Effector memory CD4-positive, alpha-beta T cell (primary cell): ENCODE measurements at places on chromosomes 12 and 14.

- H3K4me1 ChIP-seq: peaks cover 42% of the 10 kb centered on the region
- no peak overlapping the region for H3K4me3 ChIP-seq
- H3K36me3 ChIP-seq: peaks cover 86% of the 10 kb centered on the region
- peak overlapping the region; percentile 12 for H3K27ac ChIP-seq
- DNase-seq: no peak
- no peaks in the 10 kb centered on the region for H3K27me3 ChIP-seq
Measured at GRCh38 chr12:4289998-4290790, 16.6 kb downstream of the CCND2 start.

GRCh38 chr12:41663598-41664265 is 475.6 kb downstream of the PDZRN4 start:
- no peak overlapping the region for H3K4me3 ChIP-seq
- H3K27ac ChIP-seq: no peak overlapping the region
- no peaks in the 10 kb centered on the region for H3K36me3 ChIP-seq
- no peak for DNase-seq
- H3K4me1 ChIP-seq: no peaks in the 10 kb centered on the region

DNA sequence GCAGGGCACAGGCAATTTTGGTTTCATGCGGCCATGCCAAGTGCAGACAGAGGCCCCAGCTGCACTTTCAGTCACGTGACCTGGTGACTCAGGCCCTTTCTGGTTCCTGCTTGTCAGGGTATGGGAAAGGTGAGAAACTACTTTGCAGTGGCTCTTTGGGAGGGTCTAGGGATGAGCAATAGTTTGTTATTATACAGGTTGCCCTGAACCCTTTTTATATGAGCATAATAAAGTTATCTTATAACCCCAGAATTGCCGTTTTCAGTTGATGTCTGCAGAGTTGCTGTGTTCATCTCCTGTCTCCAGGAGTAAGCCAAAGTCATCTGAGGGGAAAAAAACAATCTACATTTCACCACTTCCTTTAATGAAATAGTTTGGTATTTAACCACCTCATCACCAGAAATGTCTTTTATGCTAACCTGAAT is 30.9 kb upstream of the EMP1 start:
- H3K27ac ChIP-seq: no peak overlapping the region
- H3K27me3 ChIP-seq: no peaks in the 10 kb centered on the region
- H3K36me3 ChIP-seq: no peaks in the 10 kb centered on the region
- DNase-seq: peak; percentile 33

- peaks cover 73% of the 10 kb centered on the region for H3K4me1 ChIP-seq
- no peaks in the 10 kb centered on the region for H3K36me3 ChIP-seq
Measured at GRCh38 chr14:77037938-77038568, 9.5 kb upstream of the IRF2BPL start.

- peak overlapping the region; percentile 72 for H3K27ac ChIP-seq
- peak overlapping the region; percentile 16 for H3K4me3 ChIP-seq
Measured at GRCh38 chr12:122886851-122887818, 8.8 kb downstream of the VPS37B start.

DNA sequence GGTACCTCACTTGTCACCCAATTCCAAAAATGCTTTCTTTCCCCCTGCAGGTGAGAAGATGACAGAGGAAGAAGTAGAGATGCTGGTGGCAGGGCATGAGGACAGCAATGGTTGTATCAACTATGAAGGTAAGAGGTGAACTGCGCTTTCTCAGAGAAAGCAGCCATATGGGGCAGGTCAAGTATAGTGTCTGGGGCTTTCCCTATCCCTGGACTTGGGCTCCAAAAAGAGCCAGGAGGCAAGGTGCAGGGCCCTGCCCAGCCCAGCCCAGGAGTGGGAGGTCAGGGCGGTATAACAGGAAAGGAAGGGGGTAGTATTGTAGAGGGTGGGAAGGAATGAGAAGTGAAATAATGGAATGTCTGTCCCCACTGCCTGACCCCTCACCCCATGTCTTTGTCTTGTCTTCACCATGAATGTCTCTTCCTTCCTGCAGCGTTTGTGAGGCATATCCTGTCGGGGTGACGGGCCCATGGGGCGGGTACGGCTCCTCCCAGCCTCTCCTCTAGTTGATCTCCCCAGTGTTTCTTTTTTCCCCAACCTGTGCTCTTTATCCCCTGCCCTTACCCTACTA is 2.1 kb downstream of the MYL6 start:
- H3K4me3 ChIP-seq: peak overlapping the region; percentile 87
- peaks cover 43% of the 10 kb centered on the region for H3K36me3 ChIP-seq
- H3K27ac ChIP-seq: peak overlapping the region; percentile 95

DNA sequence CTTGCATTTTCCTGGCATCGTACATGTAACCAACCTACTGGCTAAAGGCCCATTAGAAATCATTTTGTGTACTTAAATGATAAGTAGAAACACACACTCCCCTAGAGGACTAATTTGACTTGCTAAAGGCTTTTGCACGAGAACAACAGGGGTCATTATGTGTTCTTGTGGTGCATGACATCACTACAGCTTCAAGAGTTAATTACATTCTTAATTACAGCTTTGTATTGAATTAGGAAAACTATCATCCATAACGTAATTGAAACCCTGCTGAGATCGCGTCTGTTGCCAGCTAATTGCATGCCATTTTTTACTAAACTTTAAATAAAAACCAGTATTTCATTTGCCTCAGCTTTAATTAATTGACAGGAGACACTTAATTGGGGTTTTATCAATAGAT is 51.4 kb downstream of the TMEM132C start:
- H3K36me3 ChIP-seq: no peaks in the 10 kb centered on the region
- no peak for DNase-seq

GRCh38 chr14:69048456-69048855 is 69.4 kb upstream of the ACTN1 start:
- H3K36me3 ChIP-seq: peaks cover 10% of the 10 kb centered on the region
- no peak for DNase-seq
- no peak overlapping the region for H3K27ac ChIP-seq
- no peak overlapping the region for H3K4me3 ChIP-seq
- no peaks in the 10 kb centered on the region for H3K4me1 ChIP-seq

GRCh38 chr12:130018614-130019013 is 114.8 kb upstream of the TMEM132D start:
- no peak for DNase-seq
- H3K27me3 ChIP-seq: no peaks in the 10 kb centered on the region
- H3K4me1 ChIP-seq: no peaks in the 10 kb centered on the region
- H3K36me3 ChIP-seq: no peaks in the 10 kb centered on the region
- no peak overlapping the region for H3K4me3 ChIP-seq

GRCh38 chr14:95419569-95419968 is 96.9 kb downstream of the SYNE3 start:
- no peak for DNase-seq
- no peak overlapping the region for H3K27ac ChIP-seq
- H3K4me3 ChIP-seq: no peak overlapping the region
- no peaks in the 10 kb centered on the region for H3K4me1 ChIP-seq

DNA sequence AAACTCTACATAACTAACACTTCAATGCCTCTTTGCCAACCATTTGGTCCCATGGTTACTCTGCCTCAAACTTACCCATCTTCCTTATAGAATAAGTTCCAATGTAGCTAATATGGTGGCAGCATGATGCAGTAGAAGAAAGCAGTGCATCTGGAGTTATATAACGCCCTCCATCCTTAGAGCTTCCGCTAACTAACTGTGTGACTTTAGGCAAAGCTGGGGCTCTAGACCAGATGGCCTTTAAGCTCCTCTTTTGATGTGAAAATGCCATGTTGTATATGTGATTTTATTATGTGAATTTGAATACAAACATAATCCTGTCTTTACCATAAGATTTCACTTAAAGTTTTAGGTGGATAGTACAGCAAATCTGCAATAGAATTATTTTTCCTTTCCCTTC is 6.1 kb downstream of the ABCD2 start:
- no peak overlapping the region for H3K27ac ChIP-seq
- no peak overlapping the region for H3K4me3 ChIP-seq
- H3K27me3 ChIP-seq: no peaks in the 10 kb centered on the region
- no peaks in the 10 kb centered on the region for H3K36me3 ChIP-seq

- no peak for DNase-seq
- no peak overlapping the region for H3K27ac ChIP-seq
- H3K4me1 ChIP-seq: no peaks in the 10 kb centered on the region
- H3K36me3 ChIP-seq: no peaks in the 10 kb centered on the region
Measured at GRCh38 chr12:88955531-88955930, 375.3 kb upstream of the KITLG start.

DNA sequence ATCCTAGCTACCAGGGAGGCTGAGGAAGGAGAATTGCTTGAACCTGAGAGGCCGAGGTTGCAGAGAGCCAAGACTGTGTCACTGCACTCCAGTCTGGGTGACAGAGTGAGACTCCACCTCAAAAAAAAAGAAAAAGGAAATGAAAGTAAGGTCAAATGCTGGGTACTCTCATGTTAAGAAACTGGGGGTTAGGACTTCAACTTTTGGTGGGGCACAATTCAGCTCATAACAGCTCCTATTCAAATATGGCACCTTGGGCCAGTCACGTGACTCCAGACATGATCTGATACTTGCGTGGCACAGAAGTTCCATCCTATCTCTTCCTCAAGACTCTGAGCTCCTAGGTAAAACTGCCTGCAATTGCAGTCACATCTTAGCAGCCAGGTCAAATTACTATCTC is 142.7 kb downstream of the EGLN3 start:
- no peaks in the 10 kb centered on the region for H3K27me3 ChIP-seq
- no peak overlapping the region for H3K27ac ChIP-seq
- H3K4me3 ChIP-seq: no peak overlapping the region
- no peaks in the 10 kb centered on the region for H3K4me1 ChIP-seq
- no peaks in the 10 kb centered on the region for H3K36me3 ChIP-seq

DNA sequence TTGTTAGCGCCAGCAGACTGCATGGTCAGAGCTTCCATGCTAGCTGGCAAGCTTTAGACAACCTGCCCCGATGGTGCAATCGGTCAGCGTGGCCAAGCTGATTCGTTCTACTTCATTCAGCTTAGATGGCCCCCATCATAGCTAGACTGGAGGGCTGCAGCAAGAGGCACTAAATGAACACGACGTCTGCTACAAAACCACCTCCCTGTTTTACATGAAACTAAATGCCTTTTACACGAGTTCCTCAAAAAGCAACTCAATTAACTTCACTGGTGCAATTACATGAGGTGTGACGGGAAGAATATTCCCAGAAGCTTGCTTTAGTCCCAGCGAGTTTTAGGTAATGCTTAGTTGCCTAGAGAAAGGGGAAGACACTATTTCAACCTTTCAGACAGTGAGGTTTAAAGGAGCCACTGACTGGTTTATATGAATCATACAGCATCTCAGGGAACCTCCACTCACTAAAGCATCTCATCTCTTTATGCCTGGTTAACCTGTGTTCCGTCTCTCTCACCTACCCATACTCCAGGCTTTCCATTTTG is 8.4 kb downstream of the NIN start:
- peaks cover 26% of the 10 kb centered on the region for H3K4me1 ChIP-seq
- H3K4me3 ChIP-seq: no peak overlapping the region
- no peak for DNase-seq
- H3K27me3 ChIP-seq: no peaks in the 10 kb centered on the region
- H3K36me3 ChIP-seq: no peaks in the 10 kb centered on the region
- H3K27ac ChIP-seq: peak overlapping the region; percentile 46

DNA sequence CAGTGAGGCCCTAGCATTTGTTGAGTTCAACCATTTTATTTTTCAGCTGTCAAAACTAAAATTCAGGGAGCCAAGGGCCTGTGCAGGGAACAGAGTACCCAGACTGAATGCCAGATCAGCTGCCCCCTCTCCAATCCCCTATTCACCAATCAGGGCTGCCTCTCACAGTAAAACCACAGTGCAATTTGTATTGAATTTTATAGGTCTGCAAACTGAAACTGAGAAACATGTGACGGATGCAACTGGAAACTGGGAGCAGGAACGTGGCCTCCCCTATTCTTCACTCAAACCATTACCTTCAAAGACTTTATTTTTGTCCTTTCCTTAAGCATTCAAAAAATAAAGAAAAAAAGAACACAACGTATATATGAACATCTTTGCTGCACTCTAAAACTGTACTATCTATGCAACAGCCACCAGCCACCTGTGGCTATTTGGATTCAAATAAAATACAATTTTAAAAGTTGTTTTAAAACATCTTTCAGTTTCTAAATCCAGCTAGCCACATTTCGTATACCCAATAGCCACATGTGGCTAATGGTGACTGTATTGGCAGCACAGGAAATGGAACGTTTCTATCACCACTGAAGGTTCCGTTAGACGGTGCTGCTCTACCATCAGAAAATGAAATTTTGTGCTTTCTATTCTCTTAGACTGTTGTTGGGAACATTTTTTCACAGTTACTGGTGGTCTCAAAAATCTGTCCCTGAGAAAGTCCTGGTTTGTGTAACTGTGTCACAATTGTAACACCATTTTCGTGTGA is 371.3 kb upstream of the FAR2 start:
- H3K4me3 ChIP-seq: no peak overlapping the region
- no peaks in the 10 kb centered on the region for H3K4me1 ChIP-seq
- no peak for DNase-seq

DNA sequence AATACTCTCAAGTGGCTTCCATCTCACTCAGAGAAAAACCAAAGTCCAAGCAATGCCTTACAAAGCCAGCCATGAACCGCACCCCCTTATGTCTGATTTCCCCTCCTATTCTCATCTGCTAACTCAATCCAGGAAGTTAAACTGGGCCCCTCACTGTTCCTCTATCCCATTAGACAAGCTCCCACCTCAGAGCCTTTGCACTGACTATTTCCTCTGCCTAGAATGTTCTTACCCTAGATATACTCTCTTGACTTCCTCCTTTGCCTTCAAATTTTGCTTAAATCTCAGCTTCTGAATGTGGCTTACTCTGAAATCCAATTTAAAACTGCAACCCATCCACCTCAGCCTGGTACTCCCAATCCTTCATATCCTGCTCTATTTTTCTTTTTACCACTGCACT is 257.0 kb upstream of the USP15 start:
- H3K36me3 ChIP-seq: no peaks in the 10 kb centered on the region
- no peaks in the 10 kb centered on the region for H3K27me3 ChIP-seq
- no peak overlapping the region for H3K4me3 ChIP-seq
- H3K27ac ChIP-seq: no peak overlapping the region

DNA sequence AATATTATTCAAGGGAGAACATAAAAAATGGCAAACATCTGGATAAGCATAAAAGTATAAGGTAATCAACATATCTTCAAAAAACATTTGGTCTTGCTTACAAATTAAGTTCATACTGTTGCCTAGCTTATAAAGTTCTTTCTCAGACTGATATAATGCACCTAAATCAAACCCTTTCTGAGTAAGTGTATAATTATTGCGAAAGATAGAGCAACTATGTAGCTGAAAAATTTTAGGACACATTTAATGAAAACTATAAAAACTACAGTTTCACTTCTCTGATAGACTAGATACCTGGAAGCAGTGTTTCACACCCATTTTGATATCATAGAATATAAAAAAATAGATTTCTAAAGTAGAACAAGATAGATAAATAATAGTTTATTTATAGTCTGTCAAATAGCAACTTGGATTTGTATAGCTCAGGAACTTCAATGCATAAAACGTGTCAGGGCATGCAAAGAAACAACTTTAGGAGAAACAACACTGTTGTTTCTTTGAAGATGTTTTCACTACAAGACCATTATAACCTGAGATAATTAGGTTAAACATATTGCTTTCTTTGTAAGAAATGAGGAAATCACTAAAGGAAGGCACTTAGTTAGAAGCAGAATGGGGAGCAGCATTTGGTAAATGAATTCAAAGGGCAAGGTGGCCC is 7.6 kb downstream of the CLECL1 start:
- no peak overlapping the region for H3K4me3 ChIP-seq
- no peak overlapping the region for H3K27ac ChIP-seq
- H3K27me3 ChIP-seq: peaks cover 3% of the 10 kb centered on the region
- H3K4me1 ChIP-seq: no peaks in the 10 kb centered on the region
- DNase-seq: no peak

- no peaks in the 10 kb centered on the region for H3K27me3 ChIP-seq
- DNase-seq: no peak
- no peaks in the 10 kb centered on the region for H3K4me1 ChIP-seq
Measured at GRCh38 chr14:61150851-61151250, 130.3 kb downstream of the TMEM30B start.

- peaks cover 43% of the 10 kb centered on the region for H3K36me3 ChIP-seq
- peaks cover 20% of the 10 kb centered on the region for H3K4me1 ChIP-seq
- H3K27ac ChIP-seq: no peak overlapping the region
- H3K4me3 ChIP-seq: no peak overlapping the region
- H3K27me3 ChIP-seq: no peaks in the 10 kb centered on the region
Measured at GRCh38 chr14:92690171-92691011, 58.0 kb downstream of the LGMN start.
